Body of pancreas (tissue), 4 donors: ENCODE measurements at places on chromosomes 16 and 17.

DNA sequence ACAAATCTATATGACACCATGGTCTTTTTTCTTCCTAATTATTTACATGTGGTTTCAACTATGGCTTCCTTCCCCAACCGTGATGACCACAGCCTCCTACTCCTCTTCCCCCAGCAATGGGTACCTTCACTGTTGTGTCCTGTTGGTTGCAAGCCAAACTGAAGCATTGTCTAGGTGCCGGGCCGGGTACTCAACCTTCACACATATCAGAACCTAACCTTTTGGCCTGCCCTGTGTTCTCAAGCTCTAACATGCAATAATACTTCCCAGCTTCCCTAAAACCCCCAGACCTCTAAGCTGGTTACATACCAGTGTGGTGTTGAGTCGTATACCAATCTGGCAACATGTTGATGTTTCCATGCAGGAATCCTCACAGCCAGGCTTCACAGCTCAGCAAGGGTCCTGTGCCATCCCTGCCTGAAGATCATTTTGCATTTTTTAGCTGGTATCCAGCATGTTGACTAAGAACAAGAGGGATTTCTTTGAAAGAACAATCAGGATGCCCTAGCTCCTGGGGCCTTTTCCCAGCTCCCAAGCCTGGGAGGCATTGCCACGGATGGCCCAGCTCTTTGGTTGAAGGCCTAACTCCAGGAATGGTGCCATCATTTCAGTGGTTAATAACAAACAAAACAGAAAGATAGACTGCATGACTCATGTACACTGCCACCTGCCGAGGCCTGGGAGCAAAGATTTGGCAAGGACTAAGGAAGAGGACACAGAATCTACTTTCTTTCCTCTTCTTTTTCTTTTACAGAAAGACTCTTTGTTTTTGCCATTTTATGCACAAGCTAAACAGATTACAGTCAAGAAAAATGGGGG, 373.7 kb upstream of the SALL1 start:
- DNase-seq: peak; percentile 44

GRCh38 chr17:83053739-83054451, 25.5 kb upstream of the METRNL start:
- no peak for DNase-seq

DNA sequence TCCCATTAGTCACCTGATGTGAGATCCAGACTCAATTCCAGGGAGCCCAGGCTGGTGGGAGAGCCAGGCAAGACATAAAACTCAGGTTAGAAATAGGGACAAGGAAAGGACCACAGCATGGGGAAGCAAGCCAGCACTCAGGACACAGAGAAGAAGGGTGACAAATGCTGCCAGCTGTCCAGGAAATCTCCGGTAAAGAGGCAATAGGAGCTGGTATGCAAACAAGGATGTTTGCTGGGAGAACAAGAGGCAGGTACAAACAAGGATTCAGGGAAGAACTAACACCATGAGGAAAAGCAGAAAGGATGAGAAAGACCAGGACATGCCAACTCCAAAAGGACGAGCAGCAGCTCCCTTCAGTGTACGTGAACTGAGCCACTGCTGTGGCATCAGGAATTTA, 10.2 kb upstream of the TXNDC11 start:
- DNase-seq: no peak

DNA sequence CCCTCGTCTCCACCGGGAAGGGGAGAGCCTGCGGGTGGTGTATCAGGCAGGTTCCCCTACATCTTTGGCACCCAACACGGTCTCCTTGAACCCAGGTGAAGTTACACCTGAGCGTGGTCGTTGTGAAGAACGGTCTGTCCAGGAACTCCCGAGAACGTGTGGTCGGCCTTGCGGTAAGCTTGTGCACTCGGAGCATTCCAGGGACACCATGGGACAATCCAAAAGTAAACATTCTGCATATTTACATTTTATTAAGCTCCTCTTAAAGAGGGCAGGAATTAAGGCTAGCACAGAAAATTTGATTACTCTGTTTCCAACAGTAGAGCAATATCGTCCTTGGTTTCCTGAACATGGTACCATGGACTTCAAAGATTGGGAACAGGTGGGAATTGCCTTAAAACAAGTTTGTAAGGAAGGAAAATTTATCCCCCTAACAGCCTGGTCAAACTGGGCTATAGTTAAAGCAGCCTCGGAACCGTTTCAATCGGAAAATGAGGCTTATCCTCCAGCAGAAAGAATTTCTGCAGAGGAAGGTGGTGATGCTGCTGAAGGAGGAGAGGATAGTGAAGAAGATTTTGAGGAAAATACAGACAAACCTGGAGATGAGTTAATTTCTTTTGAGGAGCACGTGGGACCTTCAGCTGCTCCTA, 18.2 kb downstream of the ALOX15B start:
- no peak for DNase-seq

- DNase-seq: peak; percentile 62
These were observed 14.4 kb downstream of the GUCY2D start for GRCh38 chr17:8016632-8017424.

GRCh38 chr16:183005-183404, 2.7 kb downstream of the HBQ1 start:
- no peak for DNase-seq

DNA sequence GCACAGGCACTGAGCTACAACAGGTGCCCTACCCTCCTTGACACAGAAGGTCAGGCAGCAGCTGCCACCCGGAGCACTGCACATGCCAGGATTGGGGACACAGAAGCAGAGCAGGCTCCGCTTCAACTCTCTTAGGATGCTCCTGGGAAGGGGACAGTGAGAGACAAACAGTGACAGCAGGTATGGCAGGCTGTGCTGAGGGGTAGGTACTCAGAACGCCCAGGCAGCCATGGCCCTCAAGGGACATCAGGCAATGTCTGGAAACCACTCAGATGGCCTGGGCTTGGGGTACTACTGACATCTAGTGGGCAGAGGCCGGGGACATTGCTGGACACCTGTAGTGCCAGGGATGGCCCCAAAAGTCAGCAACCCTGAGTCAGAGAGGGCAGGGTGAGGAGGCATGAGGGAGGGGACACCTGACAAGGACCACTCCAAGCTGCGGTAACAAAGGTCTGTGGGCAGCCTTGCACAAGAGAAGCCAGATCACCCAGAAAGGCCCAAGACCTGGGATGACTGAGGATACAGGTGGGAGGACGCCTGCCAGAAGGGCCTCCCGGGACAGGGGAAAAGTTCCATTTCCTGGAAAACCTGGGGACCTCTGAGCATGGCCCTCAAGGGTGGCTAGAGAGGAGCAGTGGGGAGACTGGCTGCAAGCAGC, 21.2 kb downstream of the PEMT start:
- peak; percentile 79 for DNase-seq

GRCh38 chr17:40903129-40903847, 18.2 kb upstream of the KRT20 start:
- no peak for DNase-seq

DNA sequence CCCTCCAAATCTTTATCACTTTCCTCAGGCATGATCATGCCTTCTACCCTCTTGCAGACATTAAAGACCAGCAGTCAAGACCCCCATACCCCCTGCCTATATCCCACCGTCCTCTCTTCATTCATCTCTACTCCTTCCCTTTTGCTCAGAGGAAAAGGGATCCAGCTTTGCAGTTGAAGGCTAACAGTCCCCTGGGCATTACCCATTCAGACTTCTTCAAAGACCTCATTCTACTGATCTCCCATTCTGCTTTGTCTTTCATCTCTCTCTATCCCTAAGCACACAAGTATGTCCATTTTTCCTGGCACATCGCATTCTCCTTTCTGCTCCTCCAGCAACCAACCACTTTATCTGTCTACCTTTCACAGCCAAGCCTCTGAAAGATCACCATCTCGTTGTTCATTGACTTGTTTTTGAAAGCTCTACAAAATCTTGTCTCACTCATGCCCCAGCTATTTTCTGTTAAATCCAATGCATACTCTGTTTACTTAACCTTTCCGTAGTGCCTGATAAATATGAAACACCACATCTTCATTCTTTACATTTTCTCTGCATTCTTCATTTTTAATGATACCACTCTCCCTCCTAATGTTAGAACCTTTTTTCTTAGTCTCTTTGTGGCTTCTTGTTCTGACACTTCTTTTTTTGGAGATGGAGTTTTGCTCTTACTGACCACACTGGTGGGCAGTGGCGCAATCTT, 14.1 kb upstream of the LCMT1 start:
- no peak for DNase-seq

DNA sequence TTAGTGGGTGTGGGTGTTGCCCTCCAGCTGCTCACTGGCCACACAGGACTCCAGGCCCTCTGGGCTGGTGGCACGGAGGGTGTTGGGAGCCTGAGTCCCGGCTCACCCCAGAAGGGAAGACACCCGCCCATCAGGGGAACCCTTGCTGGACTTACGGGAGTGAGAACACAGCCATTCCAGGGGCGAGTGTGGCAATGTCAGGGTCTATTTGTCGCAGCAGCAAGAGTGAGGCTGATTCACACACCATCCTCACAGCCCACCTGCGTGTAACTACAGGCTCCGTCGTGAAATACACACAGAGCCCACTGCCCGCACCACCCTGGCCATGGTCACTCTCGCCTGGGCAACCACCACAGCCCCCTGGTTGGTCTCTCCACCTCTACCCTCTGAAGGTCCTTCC, 17.8 kb upstream of the AATK start:
- DNase-seq: no peak

DNA sequence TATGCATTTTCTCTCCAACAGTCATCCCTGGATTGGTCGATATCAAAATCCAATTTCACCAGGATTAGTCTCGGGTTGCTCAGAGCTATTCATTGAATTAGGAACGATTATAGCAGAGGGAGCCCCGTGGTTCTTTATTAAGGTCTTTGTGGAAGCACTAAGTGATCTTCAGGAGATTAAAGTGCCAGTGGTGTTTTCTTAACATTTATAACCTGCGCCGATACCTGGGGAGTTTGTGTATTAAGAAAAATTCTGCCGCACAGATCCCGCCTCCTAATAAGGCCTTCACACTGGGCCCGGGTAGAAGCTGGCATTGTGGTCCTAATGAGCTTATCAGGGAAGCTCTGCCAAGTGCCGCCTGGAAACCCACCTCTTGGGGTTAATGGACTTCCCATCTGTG, 238.7 kb downstream of the RBFOX1 start:
- DNase-seq: no peak

- no peak for DNase-seq
These were observed 2.1 kb upstream of the ITGB3 start for GRCh38 chr17:47251421-47251940.

GRCh38 chr16:27426423-27427408, 24.7 kb downstream of the IL21R start:
- no peak for DNase-seq

DNA sequence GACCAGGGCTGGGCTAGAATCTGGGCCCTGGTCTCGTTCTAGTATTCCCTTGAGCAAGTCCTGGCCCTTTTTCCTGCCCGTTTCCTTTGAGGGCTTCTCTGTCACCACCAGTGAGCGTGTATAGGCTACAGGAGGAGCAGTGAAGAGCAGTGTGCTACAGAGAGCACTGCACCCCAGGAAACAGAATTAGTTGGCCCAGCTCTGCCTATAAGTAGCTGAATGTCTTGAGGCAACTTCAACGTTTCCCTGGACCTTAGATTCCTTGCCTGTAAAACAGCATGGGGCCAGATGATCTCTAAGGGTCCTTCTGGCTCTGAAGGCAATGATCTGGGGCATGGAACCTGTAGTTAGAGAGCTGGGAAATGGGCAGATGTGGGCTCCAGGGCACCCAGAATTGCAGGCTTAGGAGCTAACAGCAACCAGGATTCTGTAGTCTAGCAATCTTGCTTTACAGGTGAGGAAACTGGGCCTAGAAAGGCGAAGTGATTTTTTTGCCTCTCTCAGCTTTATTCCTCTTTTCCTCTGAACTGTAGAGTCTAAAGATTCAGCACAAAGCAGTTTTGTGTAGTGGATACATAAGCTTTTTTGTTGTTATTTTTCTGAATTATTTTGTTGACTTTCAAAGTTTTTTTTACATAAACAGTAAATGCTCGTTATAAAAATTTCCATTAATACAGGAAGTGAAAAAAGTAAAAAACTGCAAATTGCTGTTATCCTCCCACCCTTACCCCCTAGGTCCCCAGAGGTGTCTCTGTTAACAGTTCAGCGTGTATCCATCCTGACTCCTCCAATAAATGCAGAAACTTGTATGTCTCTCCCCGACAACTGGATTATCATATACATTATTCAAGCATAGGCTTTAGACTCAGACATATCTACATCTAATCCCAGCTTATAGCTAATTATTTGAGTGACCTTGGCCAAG, 1.7 kb upstream of the MYL4 start:
- no peak for DNase-seq

GRCh38 chr16:27489906-27490305, 59.8 kb downstream of the GTF3C1 start:
- DNase-seq: no peak

DNA sequence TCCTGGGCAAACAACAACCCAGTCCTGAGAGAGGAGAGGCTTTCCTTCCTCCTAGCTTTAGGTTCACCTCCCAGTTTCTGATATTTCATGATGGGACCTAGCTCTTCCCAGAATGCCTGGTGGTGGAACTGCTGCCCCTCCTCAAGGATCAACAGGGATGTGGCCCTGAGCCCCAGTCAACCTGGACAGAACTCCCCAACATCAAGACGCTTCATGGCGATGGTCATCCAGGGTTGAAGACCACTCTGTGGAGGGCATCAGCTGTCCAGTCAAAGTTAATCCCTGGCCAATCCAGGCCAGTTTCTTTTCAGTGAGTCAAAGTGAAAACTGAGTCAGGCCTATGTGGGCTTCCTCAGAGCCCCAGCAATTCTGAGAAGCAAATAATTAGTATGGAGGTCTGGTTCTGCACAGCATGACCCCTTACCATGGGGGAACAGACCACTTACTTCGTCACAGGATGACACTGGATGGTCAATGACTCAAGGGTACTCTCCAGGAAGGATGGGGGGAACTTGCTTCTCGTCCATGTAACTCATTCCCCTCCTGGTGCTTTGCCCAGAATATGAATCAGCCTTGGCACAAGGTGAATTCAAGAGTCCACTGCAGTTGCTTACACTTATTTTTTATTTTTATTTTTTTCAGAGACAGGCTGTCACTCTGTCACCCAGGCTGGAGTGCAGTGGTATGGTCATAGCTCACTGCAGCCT, 14.7 kb upstream of the XYLT2 start:
- no peak for DNase-seq

- DNase-seq: no peak
These were observed 610 bp upstream of the PEX12 start for GRCh38 chr17:35578929-35579432.

GRCh38 chr16:22929461-22929860, 115.5 kb downstream of the HS3ST2 start:
- no peak for DNase-seq

DNA sequence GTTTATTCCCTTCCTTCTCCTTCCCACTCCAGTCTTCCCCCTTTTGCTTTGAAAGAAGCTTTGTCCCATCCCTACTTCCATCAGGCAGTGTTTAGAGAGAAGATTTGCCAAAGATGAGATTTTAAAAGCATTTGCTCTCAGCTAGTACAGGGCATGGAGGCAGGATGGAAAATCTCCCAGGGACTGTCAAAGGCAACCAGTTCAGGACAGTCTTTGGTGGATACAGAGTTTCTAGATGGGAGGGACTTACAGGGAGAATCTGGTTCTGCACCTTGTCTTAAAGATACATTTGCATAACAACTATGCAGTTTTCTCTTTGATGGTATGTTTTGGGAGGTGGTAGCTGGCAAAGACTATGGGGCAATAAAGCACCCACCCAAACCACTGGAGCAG, 26.2 kb downstream of the CHD9 start:
- DNase-seq: no peak

GRCh38 chr16:76518781-76519180, 241.6 kb downstream of the CNTNAP4 start:
- DNase-seq: no peak
